ENCODE measurements at places on chromosomes 7 and 10. TPM values are rescaled to one million over a fixed set of nuclear protein-coding genes. Genes with fewer than 3 reads are reported as not detected.

GRCh38 chr7:104497379-104497967 lies 169.1 kb downstream of the LHFPL3 start:
- DNase-seq: no peak

Gene METTL27
- not detected for polyA plus RNA-seq

Gene CDK14
- 13.9 TPM for polyA plus RNA-seq

Gene GALNT17
- polyA plus RNA-seq: 27.7 TPM
